ENCODE measurements at places on chromosomes 7 and 10.

DNA sequence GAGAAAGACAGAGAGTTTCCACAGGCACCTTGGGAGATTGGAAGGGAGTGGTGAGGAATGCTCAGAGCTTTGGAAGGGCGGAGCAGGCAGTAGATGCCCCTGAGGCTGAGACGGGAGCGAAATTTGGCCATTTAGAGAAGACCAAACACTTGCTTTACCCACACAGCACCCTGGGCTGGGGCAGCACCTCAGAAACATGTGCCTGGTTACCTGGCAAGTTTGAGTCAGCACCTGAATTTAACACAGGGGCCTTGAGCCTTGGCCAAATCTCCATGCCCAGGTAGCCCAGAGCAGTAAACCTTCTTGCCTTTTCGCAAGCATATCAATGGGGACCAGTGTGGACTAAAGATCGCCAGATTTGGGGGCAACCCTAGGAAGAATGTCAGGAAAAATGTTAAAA lies 111.9 kb upstream of the NFE2L3 start:
- H3K4me1 ChIP-seq, result no peaks in the 10 kb centered on the region
- H3K27me3 ChIP-seq, result peaks cover 51% of the 10 kb centered on the region
- H3K4me3 ChIP-seq, result no peak overlapping the region

DNA sequence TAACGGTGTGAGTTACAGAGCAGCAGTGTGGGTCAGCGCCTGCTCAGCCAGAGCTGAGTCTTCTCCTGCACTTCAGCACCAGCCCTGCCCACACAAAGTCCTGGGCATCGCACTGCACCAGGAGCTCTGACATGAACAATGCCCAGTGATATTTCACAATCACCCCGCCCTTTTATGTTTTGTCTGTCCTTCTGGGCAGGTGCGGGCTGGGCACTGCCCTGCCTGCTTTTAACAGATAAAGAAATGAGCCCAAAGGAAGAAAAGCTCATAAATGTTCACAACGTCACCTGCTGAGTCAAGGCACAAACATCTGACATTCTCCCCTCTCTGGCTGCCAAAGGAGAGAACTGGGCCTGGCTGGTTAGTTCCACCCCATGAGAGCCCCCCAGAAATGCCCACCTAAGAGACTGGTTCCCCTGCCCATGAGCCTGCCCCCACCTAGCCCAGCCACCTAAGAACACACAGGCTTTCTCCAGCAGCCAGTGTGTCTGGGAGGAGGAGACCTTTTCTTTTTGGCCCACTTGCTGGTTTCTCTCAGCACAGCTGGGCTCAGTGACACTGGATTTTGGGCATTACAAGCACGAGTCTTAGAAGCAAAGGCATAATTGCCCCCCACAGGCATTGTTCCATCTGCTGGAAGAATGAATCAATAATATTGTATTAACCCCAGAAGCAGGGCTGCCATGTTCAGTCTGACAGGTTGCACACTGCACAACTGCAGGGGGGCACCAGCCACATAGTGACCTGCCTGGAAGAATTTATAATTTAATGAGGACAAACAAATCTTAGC lies 22.3 kb downstream of the CALML3 start:
- H3K4me3 ChIP-seq, result no peak overlapping the region
- H3K36me3 ChIP-seq, result no peaks in the 10 kb centered on the region
- H3K27me3 ChIP-seq, result peaks cover 27% of the 10 kb centered on the region
- peaks cover 22% of the 10 kb centered on the region for H3K4me1 ChIP-seq
- DNase-seq, result no peak

DNA sequence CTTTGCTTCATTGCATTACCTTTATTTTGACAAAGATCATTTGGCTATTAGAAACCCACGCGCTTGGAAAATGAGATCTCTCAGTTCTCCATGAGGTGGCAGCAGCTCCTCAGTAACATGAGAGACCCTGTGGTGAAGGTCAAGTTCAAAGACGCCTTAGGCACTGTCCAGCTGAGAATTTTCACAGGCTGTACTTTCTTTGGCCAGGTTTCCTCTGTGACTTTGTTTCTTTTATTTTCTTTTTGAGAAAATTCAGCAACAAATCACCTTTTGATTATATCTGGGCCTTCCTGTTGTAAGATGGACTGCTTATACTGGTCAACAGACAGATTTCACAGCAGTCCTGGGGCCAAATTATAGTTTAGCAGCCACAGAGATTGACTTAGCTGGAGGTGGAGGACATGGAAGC lies 54.5 kb downstream of the RAB18 start:
- no peak overlapping the region for H3K4me3 ChIP-seq
- DNase-seq, result peak; percentile 55
- no peak overlapping the region for H3K27ac ChIP-seq
- H3K36me3 ChIP-seq, result no peaks in the 10 kb centered on the region

DNA sequence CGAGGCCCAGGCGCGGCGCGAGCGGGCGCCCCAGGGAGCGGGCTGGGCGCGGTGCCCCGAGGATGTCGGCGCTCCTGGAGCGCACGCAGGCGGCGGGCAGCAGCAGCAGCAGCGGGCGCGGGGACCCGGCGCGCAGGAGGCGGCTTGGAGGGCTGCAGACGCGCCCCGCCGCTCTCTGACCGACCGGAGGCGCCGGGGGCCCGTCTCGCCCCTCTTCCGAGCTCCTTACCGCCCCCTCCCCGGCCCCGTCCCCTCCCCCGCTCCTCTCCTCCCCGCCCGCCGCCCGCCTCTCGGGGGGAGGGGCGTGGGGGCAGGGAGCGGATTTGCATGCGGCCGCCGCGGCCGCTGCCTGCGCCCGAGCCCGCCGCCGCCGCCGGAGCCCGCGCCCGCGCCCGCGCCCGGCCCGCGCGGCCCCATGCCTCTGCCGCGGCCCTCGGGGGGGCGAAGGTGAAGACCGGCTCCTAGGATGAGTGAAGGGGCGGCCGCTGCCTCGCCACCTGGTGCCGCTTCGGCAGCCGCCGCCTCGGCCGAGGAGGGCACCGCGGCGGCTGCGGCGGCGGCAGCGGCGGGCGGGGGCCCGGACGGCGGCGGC lies at the start of gene NRG3:
Gene NRG3 (plus strand): TSS at position 320 of the 592 bp plus-strand sequence.
- H3K36me3 ChIP-seq, result peaks cover 4% of the 10 kb centered on the region
- no peak within 1 kb of the TSS for H3K27ac ChIP-seq
- H3K4me1 ChIP-seq, result peaks cover 6% of the 10 kb centered on the region
- no peak for DNase-seq
- H3K4me3 ChIP-seq, result no peak within 1 kb of the TSS

- H3K36me3 ChIP-seq, result no peaks in the 10 kb centered on the region
- no peak for DNase-seq
- no peaks in the 10 kb centered on the region for H3K27me3 ChIP-seq
- H3K4me3 ChIP-seq, result no peak overlapping the region
- H3K27ac ChIP-seq, result no peak overlapping the region
Observed at GRCh38 chr7:12594122-12594897, 23.8 kb downstream of the SCIN start.

- no peaks in the 10 kb centered on the region for H3K27me3 ChIP-seq
- no peaks in the 10 kb centered on the region for H3K4me1 ChIP-seq
- no peak for DNase-seq
- no peak overlapping the region for H3K4me3 ChIP-seq
- H3K36me3 ChIP-seq, result no peaks in the 10 kb centered on the region
Observed at GRCh38 chr10:99143011-99143410, 92.6 kb downstream of the HPSE2 start.

DNA sequence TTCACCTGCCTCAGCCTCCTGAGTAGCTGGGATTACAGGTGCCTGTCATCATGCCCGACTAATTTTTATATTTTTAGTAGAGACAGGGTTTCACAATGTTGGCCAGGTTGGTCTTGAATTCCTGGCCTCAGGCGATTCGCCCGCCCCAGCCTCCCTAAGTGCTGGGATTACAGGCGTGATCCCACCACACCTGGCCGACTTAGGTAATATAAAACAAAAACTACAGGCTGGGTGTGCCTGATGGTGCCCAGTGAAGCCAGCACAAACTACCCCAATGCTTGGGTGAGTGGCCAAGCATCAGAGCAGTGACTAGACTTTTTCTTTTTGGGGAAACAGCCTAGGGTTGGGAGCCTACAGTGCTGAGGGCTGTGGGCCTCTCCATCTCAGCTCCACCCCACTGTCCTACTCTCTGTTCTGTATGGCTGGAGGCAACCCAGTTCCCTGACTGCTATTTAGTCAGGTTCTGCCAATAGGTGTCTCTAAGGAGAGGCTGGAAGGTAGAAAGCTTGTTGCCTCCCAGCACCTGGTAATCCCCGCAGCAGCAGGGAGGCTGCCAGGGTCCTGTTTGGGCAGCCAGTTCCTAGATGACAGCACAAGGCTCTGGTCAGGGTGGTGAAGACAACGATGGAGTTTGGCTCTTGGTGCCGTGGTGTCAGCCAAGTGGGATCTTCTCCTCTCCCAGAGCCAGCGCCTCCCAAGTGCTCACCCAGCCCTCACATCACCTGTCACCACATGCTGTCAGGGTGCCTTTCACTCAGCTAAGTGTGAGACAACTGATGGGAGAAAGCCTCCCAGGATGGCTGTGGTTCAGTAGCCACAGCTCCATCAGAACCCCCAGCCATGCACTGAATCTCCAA lies 10.4 kb upstream of the NACAD start:
- H3K4me3 ChIP-seq, result no peak overlapping the region
- H3K4me1 ChIP-seq, result no peaks in the 10 kb centered on the region
- DNase-seq, result no peak

- peaks cover 56% of the 10 kb centered on the region for H3K27me3 ChIP-seq
- DNase-seq, result no peak
- H3K4me1 ChIP-seq, result peaks cover 8% of the 10 kb centered on the region
- no peak overlapping the region for H3K4me3 ChIP-seq
- H3K27ac ChIP-seq, result no peak overlapping the region
Observed at GRCh38 chr7:93920496-93921182, 896 bp upstream of the GNG11 start.

GRCh38 chr10:35442028-35442427 lies 105.7 kb downstream of the CCNY start:
- no peak overlapping the region for H3K27ac ChIP-seq
- DNase-seq, result no peak
- H3K36me3 ChIP-seq, result peaks cover 46% of the 10 kb centered on the region
- peaks cover 27% of the 10 kb centered on the region for H3K4me1 ChIP-seq
- H3K4me3 ChIP-seq, result no peak overlapping the region
- no peaks in the 10 kb centered on the region for H3K27me3 ChIP-seq

All from activated CD8-positive, alpha-beta memory T cell treated with anti-CD3 and anti-CD28 coated beads, Interleukin-2, amount 10 ng/mL, durations not matched to agents 7 days and 5 days (primary cell).